ENCODE measurements at places on chromosomes 2 and 18.

DNA sequence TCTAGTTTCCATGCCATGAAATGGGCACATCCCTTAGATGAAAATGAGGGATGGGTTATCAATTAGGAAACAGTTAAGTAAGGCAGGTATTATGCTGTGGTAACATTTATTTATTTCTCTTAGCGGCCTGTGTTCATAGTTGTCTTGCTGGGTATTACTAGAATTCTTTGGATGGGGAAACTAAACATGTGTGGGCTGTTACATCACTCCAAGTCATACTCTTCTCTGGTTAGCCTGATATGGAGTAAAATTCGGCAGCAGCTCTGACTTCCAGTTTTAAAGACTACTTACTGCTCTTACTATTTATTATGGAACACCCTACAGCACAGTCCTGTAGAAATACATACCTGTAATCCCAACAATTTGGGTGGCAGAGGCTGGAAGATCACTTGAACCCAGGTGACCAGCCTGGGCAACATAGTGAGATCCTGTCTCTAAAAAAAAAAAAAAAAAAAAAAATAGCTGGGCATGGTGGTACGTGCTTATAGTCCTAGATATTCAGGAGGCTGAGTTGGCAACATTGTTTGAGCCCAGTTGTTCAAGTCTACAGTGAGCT is 33.1 kb upstream of the RASGRP3 start:
- no peak for DNase-seq

GRCh38 chr2:81942136-81942680 is 1637.7 kb upstream of the LRRTM1 start:
- DNase-seq, result no peak

DNA sequence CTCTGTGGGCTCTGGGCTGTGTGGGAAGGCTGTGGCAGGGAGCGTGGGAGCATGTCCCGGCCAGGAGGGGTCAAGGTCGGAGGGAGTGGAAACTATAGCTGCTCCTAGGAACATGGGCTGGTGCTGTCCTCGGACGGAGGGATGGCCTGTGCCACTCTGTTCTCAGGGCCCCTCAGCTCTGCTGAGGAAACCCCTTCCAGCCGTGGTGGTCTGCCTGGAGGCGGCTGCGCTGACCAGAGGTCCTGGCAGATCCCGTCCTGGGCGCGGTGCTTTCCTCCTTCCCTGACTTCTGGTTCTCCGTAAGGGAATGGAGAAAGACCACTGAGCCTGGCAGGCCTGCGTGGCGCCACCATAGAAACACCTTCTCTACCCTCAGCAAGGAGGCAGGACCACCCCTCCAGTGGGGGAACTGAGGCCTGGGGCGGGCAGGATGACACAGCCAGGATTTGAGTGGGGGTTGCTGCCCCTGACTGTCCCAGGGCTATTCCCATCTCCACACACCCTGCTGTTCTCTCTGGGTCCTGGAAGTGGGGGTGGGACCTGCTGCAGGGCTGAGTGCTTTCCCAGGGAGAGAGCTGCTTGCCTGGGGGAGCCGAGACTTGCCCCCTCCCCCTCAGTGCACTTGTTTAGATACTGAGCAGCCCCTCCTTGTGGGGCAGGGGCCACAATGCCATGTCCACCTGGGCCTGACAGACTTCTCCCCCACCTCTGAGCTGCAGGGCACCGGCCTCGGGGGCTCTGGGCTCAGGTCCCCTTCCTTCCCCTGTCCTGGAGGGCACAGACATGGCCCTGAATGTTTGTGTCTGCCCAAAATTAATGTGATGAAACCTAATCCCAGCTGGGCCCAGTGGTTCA is 301.0 kb upstream of the HS6ST1 start:
- no peak for DNase-seq

DNA sequence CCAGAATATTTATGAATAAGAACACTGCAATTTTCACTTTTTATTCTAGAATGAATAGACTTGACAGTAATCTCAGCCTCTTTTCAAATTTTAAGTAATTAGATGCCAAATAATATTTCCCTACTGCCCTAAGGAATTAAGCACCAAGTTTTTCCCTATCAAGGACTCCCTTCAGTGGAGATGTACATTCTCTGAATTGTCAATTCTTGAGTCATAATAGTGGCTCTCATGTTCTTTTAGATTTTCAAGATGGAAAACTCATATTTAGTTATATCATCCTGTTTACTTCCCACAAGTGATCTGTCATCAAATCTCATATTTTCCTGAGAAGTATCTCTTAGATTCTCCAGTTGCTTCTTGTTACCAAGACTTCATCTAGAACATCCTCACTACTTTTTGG is 1248.9 kb upstream of the CHAC2 start:
- no peak for DNase-seq

GRCh38 chr2:238945433-238946150 is 97.7 kb downstream of the TWIST2 start:
- DNase-seq, result no peak

DNA sequence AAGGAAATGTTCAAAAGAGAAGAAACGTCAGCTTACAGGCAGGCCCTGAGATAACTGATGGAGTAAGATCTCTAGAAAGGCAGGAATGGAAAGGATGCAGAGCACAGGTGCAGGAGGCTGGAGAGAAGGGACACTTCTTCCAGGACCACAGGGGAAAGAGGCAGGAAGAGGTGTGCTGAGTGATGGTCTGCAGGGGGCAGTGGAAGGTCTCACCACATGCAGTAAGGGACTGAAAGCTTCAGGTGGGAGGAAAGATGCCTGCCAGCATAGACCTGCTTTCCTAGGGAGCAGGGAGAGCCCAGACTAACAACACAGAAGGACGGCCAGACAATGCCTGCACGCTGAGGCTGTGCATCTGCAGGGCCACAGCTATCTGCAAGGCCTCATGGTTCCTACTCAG is 156.8 kb downstream of the L3MBTL4 start:
- no peak for DNase-seq

DNA sequence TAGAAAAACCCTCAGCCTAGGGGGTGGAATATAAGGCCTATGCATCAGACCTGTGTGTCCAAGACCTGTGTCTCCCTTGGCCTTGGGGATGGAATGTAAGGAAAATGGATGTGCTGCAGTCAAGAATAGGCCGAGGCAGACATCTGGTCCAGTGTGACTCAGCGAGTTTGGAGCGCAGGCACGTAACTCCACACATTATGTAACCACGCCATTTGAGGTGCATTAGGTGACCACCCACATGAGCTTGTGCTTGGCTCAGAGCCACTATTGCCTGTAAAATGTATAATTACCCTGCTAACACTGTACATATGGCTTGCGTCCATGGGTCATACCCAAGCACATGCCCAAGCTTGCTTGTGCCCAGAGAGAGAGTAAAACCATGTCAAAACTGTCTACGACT is 580.9 kb upstream of the HNMT start:
- no peak for DNase-seq

GRCh38 chr2:164739966-164740365 is 101.7 kb downstream of the COBLL1 start:
- no peak for DNase-seq

DNA sequence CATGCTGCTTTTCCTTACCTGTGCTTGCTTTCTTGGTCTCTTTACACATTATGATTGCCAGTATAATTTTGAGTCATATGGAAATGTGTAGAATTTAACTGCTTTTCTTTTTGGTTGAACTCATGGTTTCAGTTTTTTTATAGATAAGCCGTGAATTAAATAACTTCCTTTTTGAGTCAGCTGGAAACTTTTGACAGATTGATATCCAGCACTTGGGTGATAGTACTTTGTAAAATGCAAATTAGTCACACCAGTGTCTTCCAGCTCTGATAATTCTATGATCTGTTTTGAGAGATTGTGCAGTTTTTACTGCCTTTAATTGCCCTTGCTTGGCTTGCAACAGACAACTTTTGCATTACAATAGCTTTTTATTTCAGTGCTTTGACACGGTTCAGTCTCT is 86.4 kb downstream of the NCOA1 start:
- no peak for DNase-seq
